ENCODE measurements at places on chromosomes 4 and X.

DNA sequence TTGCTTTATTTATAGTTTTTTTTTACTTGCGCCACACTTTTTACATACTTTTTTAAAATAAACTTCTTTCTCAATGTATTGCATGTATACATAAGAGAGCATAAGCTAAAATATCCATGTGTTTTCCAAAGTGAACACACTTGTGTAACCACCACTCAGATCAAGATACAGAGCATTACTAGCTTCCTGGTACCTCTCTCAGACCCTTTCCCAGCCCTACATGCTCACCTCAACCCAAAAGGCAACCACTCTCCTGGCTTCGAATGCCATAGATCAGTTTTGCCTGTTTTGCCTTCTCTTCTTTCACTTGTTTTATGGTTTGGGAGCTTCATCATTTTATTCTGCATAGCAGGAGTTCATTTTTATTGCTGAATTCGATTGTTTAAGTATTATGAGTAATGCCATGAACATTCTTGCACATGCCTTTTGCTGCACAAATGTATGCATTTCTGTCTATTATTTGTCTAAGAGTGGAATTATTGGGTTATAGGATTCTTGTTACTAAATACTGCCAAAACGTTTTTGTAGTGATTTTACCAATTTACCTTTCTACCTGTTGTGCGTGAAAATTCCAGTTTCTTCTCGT lies 45.9 kb upstream of the NUDT6 start:
- no peak for DNase-seq

GRCh38 chrX:41824551-41824950 lies 98.8 kb downstream of the CASK start:
- no peak for DNase-seq

GRCh38 chr4:75565481-75565880 lies 9.6 kb downstream of the ODAPH start:
- DNase-seq = no peak

- no peak for DNase-seq
Observed at GRCh38 chrX:41514179-41514578, 67.0 kb downstream of the NYX start.

DNA sequence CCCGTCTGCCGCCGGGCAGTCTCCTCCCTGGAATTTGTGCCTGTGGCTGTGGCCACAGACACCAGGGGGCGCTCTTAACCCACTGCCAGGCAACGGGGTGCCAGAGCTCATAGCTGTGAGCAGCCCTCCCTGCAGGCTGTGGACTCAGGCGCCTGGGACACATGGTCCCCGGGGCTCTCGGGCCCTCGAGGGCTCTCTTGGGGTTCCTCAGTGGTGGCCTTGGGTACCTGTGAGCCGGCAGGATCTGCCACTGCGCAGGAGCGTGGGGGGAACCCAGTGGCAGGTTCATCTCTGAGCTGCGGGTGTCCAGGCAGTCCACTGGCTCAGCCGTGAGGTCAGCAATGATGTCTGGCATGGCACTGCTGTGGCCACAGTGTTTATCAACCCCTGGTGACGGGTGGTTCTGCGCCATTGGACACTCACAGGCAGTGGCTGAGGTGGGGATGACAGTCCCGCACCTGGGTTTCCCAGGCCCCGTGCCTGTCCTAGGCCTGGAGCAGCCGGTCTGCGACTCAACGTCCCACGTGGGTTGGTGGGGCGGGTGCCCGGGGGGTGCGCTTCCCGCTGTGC lies 37.2 kb downstream of the PCGF3 start:
- DNase-seq = no peak

GRCh38 chr4:112830753-112831386 lies 193.9 kb downstream of the LARP7 start:
- DNase-seq = no peak

DNA sequence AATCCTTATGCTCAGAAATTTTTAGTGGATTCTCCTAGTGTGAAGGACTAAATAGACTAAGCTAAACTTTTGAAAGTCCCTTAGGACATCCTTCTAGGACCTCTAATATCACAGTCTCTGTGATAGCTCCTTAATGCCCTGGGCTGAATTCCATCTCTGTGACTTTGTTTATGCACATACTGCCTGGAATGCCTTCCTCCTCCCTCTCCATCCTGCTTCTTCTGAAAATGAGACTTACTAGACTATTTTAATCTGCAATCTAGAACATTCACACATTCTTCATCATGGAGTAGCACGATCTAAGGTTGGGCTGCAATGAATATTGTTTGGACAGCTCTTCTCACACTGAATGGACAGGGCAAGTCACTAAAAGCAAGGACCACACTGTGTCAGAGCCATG lies 65.0 kb upstream of the MSX1 start:
- no peak for DNase-seq

- DNase-seq = no peak
Observed at GRCh38 chr4:35926788-35927187, 317.5 kb downstream of the ARAP2 start.

DNA sequence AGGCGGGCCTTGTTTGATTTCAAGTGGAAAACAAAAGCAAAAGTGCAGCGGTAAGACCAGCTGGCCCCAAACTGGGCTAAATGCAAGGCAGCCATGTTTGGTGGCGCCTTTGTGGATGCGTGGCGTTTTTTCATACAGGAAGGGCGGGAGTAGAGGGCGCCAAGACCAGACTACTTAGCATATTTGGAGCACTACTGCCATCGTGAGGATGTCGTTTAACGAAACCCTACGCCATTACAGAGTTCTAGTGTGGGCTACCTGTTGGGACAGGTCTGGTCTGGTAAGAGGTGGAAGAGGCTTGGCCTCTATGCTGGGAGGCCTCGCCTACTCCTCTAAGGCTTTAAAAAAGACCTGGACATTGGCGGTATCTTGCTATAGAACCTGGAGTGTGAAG lies 230.7 kb upstream of the STK26 start:
- DNase-seq = no peak

DNA sequence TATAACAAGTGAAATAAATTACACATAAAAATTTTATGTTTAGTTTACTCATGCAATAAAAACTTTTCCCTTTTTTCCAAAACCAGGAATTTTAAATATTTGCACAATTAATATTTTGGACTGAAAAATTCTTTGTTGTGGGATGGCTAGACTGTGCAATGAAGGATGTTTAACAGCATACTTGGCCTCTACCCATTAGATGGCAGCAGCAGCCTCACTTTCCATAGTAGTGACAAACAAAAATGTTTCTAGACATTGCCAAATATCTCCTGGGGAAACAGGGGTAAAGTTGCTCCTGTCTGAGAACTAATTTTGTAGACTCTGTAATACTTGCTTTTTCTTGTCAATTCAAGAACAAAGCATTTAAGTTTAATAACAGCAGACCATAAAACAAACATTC lies 49.8 kb downstream of the SCLT1 start:
- DNase-seq = no peak

DNA sequence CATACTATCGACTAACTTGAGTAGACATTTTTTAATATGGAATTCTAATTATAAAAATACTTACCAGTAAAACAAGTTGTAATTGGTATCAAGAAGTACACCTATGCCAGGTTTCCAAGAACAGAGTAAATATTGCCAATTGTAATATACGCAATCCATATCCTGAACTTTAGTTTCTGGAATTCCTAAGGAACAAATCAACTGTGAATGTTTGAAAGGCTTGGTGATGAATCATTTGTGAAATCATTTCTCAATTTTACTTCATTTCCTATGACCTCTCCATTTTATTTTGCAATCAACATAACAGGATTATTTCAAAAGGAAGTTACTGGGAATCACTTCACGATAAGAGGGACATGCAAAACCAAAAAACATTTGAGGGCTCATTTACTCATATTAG lies 3.7 kb downstream of the IL13RA2 start:
- DNase-seq = no peak

GRCh38 chrX:106730401-106730800 lies 3.9 kb downstream of the RNF128 start:
- no peak for DNase-seq

DNA sequence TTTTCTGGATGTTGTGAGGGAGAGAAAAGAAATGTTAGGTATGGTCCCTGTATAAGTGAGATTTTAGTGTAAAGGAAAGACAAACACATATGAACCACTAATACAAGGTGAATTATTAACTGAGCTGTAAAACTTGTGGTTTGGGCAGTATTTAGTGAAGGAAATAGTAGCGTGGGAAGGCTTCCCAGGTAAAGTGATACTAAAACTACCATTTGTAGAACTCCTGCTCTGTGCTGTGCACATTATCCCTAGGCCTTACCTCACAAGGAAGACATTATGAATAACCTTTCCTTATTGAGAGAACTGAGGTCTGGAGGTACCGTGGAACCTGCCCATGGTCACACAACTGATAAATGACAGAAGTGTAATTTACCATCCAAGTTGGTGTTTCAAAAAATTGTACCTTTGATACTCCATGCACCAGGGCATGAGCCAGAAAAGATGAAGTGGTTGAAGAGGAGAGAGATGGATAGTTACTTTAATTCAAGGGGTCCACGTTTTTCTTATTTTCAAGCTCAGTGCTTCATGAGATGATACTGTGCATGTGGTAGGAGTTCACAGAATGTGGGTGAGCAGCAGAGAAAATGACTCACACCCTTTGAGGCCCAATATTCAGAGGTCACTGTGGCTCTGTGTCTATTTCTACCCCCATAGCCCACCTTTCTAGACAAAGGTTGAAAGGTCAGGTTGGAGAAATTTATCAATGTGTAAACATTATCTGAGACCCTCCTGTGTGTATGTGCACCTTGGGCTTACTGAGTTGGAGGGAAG lies 2.6 kb upstream of the VSIG4 start:
- no peak for DNase-seq

DNA sequence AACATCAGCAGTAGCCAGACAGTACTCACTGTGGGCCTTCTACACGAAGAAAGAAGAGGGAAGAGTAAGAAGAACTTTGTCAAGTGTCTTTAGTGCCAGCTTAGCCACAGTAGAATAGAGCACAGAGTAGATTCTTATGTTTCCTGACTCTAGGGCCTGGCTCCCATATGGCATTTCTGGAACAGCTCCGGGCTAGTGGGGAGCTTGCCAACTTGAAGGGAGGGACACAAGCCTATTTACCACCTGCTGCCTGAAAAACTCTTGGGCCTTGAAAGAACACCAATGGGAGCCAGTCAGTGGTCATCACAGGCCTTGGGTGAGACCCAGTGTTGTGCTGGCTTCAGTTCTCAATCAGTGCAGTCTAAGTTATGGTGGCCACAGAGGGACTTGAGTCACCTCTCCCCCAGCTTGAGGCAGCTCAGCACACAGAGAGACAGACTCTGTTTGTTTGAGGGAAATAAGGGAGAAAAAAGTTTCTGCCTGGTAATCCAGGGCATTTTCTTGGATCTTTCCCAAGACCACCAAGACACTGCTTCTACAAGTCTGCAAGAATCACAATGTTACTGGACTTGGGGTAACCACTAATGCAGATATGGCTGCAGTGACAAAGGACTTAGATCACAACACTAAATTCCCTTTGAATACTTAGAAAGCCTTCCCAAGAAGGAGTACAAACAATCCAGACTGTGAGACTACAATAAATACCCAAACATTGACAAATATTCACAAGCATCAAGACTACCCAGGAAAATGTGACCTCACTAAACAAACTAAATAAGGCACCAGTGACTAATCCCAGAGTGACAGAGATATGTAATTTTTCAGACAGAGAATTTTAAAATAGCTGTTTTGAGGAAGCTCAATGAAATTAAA lies 261.0 kb upstream of the NDST3 start:
- no peak for DNase-seq

GRCh38 chr4:136818811-136819330 lies 713.4 kb downstream of the PCDH18 start:
- DNase-seq = no peak

DNA sequence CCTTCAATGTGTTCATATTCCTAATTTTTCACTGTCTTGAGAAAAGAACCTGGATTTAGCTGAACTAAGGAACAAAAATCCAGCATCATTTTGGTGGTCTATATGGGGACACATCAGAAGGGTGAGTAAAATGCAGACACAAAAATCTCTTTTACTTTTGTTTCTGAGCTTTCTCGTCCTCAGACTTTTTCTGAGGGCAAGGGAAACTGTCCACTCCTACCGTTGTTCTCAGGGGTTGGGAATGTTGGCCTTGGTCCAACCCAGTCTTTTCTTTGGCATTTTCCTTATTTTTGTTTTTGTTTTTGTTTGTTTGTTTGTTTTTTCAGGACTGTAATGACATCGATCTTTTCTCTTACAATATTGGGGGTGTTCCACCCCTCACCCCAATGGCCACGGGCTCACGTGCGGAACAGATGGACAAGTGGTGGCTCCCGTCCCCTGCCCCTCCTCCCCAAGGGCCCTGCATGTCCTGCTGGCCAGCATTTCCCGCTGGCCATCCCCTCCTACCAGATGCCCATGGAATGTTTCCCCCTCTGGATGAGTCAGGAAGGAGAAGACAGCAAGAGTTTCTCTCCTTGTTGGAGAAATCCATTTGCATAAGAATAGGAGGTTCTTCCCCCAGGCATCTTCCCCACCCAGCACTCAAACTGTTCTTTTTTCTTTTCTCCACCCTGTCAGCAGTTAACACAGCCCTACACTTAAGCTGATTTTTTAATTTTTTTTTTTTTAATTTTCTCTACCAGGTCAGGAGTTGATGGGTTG lies 305.4 kb upstream of the NDST4 start:
- no peak for DNase-seq

DNA sequence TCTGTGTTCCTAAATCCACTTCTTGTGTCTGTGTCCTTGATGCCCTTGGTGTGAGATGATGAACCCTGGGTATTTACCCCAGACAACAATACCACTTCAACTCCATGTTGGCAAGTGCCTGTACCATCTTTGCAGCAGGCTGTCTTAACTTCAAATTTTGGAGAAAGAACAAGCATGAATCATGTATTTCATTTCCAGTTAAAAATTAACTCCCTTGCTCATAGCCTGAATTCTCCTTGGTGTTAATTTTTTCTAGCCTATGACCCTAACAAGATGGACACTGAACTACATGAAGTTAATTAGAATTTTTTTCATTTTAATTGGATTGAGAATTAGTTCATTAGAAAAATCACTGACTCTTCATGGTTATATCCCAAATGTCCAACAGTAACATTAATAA lies 267.8 kb upstream of the INTU start:
- DNase-seq = no peak

- no peak for DNase-seq
Observed at GRCh38 chr4:165512424-165512823, 133.6 kb downstream of the CPE start.

- DNase-seq = no peak
Observed at GRCh38 chr4:118889312-118889691, 648 bp downstream of the SYNPO2 start.

GRCh38 chr4:24736066-24736465 lies 59.3 kb upstream of the SOD3 start:
- DNase-seq = no peak

DNA sequence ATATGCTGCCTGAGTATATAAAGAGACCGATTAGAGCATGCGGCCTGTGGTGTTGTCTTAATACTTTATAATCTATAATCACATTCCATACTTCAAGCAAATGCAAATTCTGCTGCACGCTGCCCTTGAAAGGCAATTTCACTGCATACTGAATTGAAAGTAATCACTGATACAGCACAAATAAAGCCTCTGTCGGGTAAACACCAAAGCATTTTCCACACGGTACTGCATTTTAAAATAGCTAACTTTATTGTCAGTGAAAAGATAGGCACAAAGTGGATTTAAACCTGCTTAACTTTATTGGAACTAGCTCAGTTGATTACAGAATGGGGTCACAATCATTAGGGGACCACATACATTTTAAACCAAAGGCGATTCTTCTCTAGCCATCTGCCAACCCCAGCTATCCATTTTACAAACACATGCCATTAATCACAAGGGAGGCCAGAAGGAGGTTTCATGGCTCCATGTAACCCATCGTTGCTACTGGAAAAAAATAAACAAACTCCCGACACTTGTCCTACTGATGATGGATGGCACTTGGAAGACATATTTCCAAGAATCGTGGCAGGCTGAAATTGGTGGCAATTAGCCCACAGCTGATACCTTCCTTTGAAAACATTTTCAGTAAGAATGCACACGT lies 65.9 kb downstream of the AMOT start:
- no peak for DNase-seq
